ENCODE measurements at places on chromosomes 1 and 21.
A peak's percentile ranks its signal among the peaks of the same experiment; 100 is the strongest.

DNA sequence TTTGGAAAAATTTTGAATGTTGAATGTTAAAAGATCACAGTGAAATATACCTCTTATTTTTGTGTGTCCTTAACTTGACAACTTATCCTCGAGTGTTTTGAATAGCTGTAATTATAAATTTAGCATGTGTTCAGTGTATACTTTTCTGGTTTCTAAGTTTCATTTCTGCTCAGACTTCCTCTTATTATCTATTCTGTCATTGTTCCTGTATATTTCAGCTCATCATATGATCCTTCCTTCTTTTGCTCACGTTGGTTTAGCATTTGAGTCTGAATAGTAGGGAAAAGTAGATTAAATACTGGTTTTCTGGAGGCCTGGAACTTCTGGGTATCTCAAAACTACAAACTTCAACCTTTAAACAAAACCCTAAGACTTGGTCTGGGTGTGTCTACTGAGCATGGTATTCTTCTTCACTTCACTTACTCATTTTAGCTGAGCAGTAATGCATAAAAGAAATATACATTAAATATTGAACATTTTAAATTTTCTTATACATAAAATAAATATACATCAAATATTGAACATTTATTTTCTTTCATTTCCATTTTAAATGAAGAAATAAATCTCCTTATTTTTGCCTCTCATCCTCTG lies 3.3 kb upstream of the ATP6V1G3 start:
- no peak for DNase-seq

DNA sequence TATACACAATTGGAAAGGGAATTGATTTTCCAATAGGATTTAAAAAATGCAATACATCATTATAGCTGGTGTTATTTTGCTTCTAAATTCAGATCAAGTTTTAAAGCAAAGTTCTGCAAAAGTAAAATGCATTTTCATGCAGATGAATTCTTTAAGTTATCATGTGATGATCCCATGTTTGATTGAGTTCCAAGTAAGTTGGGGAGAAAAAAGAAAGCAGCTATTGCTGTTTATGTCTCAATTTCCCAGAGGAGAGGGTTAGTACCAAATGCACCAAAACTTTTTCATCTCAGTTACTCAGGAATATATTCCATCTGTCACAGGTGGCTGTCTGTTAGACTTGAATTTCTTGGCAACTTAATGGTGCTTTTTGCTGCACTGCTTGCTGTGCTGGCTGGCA lies 29.7 kb downstream of the HSPA13 start:
- no peak for DNase-seq

- DNase-seq = no peak
Measured at GRCh38 chr1:111392460-111392945, 35.0 kb downstream of the OVGP1 start.

GRCh38 chr21:32316361-32317215 lies 17.9 kb downstream of the MRAP start:
- no peak for DNase-seq

DNA sequence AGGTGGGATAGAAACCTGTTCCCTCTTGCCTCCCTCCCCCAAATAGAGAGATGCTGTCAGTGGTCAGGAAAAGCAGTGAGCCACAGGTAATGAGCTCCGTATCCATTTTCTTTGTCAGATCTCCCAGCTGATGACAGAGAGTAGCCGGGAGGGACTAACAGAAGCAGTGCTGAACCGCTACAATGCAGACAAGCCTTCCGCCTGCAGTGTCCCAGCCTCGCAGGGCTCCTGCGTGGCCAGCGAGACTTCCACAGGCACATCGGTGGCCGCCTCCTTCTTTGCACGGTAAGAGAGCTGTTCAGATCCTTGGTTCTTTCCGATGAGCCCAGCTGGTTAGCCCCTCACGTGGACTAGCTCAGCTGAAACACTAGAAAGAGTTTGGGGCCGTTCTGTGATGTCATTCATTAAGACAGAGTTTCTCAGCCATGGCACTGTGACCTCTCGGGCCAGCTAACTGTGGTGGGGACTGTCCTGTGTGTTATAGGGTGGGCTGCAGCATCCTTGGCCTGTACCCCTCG lies 264.7 kb downstream of the KIF26B start:
- no peak for DNase-seq

DNA sequence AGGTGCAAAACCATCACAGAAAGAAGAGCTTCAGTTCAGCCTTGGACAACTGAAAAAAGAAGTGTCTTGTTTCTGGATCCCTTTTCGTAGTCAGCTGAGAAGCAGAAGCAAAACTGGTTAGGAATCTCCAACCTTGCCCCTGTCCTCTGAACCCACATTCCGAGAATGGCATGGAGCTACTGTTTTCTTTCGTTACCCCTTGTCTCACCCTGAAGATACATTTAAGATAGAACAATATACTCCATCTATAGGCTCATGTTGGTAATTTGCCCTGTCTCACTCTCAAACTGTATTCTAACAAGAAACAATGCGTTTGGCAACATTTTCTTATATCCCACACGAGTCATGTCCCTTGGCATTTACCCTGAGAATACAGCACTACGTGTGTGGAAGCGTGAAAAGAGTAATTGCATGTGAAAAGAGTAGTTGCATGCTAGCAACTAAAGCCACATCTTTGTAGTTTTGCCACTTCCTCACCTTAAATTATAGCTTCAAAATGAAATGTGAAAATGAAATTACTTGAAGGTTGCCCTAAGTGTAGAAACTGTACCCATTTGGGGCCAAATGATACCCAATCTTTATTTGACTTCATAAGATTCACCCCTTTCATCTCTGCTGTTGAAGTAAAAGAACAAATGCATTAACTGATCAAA lies 5.3 kb downstream of the SLAMF7 start:
- peak; percentile 45 for DNase-seq

Data from CD4-positive, alpha-beta T cell treated with Interleukin-12 subunit alpha and Interleukin-12 subunit beta, for 1 hour (primary cell).